Right lobe of liver (tissue), 6 donors: ENCODE measurements at places on chromosomes 13 and 19. TPM values are rescaled to one million over a fixed set of nuclear protein-coding genes. Genes with fewer than 3 reads are reported as not detected.

GRCh38 chr13:111516712-111517640, 196.5 kb downstream of the TEX29 start:
- no peak overlapping the region for H3K27ac ChIP-seq
- H3K4me1 ChIP-seq = no peaks in the 10 kb centered on the region
- no peaks in the 10 kb centered on the region for H3K27me3 ChIP-seq
- no peak overlapping the region for H3K4me3 ChIP-seq

DNA sequence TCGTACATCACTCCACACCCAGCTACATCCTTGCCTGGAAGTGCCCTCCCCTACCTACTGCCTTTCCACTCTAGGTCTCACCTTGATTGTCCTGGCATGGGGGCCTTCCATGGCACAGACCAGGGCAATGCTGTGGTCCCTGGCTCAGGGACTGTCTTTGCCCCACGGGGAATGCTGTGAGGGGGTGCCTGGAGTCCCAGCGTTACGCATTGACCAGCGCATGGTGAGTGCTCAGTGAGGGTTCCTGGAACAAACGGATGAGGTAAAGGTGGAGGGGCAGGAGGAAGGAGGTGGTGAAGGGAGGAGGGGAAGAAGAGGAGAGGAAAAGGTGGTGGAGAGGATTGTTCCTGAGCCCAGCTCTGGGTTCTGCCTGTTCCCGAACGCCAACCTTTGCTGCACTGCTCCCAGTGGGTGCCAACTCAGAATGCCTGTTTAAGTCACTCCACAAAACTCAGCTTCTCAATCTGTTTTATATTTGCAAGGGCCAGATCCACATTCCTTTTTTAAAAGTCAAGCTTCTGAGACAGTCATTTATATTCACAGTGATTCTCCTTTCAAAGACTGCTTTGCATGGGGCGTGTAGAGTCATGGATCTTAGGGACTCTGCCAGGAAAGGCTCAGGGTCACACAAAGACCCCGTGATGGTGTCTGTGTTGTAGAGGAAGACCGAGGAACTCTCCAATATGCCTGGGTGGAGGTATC, 40.8 kb downstream of the CHST8 start:
- no peaks in the 10 kb centered on the region for H3K36me3 ChIP-seq
- no peaks in the 10 kb centered on the region for H3K27me3 ChIP-seq
- no peaks in the 10 kb centered on the region for H3K4me1 ChIP-seq
- DNase-seq = no peak
- no peak overlapping the region for H3K27ac ChIP-seq
- no peak overlapping the region for H3K4me3 ChIP-seq

GRCh38 chr19:19120308-19121231, 17.7 kb downstream of the TMEM161A start:
- peaks cover 7% of the 10 kb centered on the region for H3K36me3 ChIP-seq
- no peaks in the 10 kb centered on the region for H3K4me1 ChIP-seq
- H3K4me3 ChIP-seq = no peak overlapping the region
- no peak overlapping the region for H3K27ac ChIP-seq
- H3K27me3 ChIP-seq = no peaks in the 10 kb centered on the region
- DNase-seq = peak; percentile 38

DNA sequence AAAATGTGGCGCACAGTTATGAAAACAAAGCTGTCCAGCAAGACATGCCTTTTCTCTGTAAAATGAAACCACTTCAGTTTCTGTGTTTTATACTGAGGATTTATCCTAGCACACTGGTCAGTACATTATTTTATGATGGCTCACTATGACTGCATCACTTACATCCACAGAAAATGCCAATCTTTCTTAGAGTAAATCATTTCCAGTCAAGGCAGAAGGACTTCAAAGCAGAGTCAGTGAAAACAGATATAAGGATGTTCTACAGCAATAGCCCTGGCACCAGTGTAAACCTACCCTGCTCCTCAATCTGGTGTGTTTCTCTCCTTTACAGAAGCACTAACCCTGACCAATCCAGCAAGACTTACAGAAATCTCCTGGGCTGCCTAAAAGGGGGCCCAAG, 473.5 kb downstream of the GPC6 start:
- no peak overlapping the region for H3K27ac ChIP-seq
- no peaks in the 10 kb centered on the region for H3K4me1 ChIP-seq
- H3K27me3 ChIP-seq = no peaks in the 10 kb centered on the region

DNA sequence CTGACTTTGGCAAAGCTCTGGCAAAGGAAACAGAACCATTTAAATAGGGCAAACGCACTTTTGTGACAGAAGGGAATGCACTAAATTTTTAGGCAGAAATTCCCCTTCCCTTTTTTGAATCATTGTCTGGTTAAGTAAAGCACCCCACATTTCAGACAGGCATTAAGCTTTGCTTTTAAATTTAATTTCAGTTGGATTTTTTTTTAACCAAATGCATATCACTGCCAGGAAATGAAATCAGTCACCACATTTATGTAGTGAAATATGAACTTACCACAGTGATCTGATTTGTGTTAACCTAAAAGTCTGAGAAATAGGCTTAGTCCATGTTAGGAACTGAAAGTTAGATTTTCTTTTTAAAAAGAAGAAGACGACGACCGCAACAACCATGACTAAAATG, 10.8 kb downstream of the GPR183 start:
- no peak overlapping the region for H3K27ac ChIP-seq
- H3K27me3 ChIP-seq = no peaks in the 10 kb centered on the region
- no peaks in the 10 kb centered on the region for H3K4me1 ChIP-seq
- no peaks in the 10 kb centered on the region for H3K36me3 ChIP-seq
- no peak overlapping the region for H3K4me3 ChIP-seq
- DNase-seq = no peak

FFAR2 gene
- total RNA-seq = not detected

NOVA2 gene
- 0.68 TPM for total RNA-seq

IL17D gene
- 0.19 TPM for total RNA-seq

CYP4F11 gene
- 55.3 TPM for total RNA-seq
